ENCODE measurements at places on chromosomes 2 and 18. TPM values are rescaled to one million over a fixed set of nuclear protein-coding genes. Genes with fewer than 3 reads are reported as not detected.

The RNU2-63P gene
- 14.0 TPM for total RNA-seq

GRCh38 chr2:206716623-206717022 lies 1.6 kb downstream of the DYTN start:
- DNase-seq: no peak
- no peaks in the 10 kb centered on the region for H3K4me1 ChIP-seq
- H3K36me3 ChIP-seq: no peaks in the 10 kb centered on the region

DNA sequence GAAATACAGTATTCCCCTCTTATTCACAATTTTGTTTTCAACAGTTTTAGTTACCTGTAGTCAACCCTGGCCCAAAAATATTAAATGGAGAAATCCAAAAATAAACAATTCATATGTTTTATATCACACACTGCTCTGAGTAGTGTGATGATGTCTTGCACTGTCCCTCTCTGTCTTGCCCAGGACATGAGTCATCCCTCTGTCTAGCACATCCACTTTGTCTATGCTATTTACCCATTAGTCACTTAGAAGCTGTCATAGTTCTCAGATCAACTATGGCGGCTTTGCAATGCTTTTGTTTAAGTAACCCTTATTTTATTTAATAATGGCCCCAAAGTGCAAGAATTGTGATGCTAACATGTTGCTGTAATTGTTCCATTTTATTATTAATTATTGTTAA lies 380.6 kb upstream of the REG3G start:
- H3K4me1 ChIP-seq: no peaks in the 10 kb centered on the region
- DNase-seq: no peak

GRCh38 chr2:209086761-209087160 lies 337.1 kb upstream of the MAP2 start:
- no peaks in the 10 kb centered on the region for H3K4me1 ChIP-seq
- DNase-seq: no peak
- H3K27ac ChIP-seq: no peak overlapping the region
- H3K36me3 ChIP-seq: no peaks in the 10 kb centered on the region
- no peaks in the 10 kb centered on the region for H3K27me3 ChIP-seq

DNA sequence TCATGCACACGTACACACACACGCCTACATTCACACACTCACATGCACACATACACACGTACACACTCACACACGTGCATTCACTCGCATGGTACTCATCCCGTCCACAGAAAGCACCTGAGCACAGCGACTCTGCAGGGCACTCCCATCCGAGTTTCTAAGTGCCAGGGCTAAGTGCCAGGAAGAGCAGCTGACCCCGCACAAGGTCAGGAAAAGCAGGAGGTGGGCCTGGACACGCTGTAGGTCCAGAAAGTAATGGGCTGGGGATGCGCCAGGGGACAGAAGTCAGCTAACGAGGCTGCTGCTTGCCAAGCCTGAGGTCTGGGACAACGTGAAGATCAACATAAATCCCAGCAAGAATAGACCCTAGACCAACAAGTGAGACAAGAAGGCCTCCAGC lies 15.8 kb downstream of the ADI1 start:
- H3K27me3 ChIP-seq: no peaks in the 10 kb centered on the region
- H3K4me1 ChIP-seq: no peaks in the 10 kb centered on the region
- no peak overlapping the region for H3K27ac ChIP-seq
- no peak for DNase-seq
- no peak overlapping the region for H3K4me3 ChIP-seq
- H3K36me3 ChIP-seq: no peaks in the 10 kb centered on the region

The MAP3K20 gene
- total RNA-seq: 121 TPM
